ENCODE measurements at places on chromosomes 4 and X.

- no peak for DNase-seq
Observed at GRCh38 chrX:23900220-23900797, 7.4 kb downstream of the APOO start.

GRCh38 chr4:617644-618641 lies 7.4 kb upstream of the PDE6B start:
- DNase-seq: no peak

GRCh38 chr4:56684320-56685050 lies 3.4 kb upstream of the HOPX start:
- no peak for DNase-seq

GRCh38 chr4:25943805-25944204 lies 29.8 kb downstream of the SMIM20 start:
- DNase-seq: no peak

- no peak for DNase-seq
Observed at GRCh38 chr4:159269956-159270355, 167.1 kb downstream of the RAPGEF2 start.

DNA sequence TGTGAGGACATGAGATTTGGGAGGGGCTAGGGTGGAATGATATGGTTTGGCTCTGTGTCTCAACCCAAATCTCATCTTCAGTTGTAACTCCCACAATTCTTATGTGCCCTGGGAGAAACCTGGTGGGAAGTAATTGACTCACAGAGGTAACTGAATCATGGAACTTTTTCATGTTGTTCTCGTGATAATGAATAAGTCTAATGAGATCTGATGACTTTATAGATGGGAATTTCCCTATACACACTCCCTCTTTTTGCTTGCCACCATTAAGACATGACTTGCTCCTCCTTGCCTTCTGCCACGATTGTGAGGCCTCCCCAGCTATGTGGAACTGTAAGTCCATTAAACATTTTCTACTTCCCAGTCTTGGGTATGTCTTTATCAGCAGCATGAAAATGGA lies 253.2 kb upstream of the GK2 start:
- DNase-seq: no peak

- DNase-seq: no peak
Observed at GRCh38 chr4:158170691-158171561, 1.9 kb downstream of the GASK1B start.

DNA sequence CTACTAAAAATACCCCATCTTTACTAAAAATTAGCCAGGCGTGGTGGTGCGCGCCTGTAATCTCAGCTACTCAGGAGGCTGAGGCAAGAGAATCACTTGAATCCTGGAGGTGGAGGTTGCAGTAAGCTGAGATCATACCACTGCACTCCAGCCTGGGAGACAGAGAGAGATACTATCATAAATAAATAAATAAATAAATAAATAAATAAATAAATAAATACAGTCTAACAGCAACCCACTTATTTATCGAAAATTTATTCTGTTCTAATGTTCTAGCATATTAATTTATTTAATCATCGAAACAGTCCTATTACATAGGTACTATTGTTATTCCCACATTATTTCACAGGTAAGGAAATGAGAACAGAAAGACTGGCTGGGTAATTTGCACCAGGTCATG lies 18.2 kb upstream of the TXK start:
- no peak for DNase-seq

- DNase-seq: no peak
Observed at GRCh38 chr4:88027611-88028608, 20.5 kb downstream of the PKD2 start.

- DNase-seq: no peak
Observed at GRCh38 chr4:25950461-25951389, 36.7 kb downstream of the SMIM20 start.

GRCh38 chr4:56317749-56318148 lies 69.5 kb downstream of the AASDH start:
- no peak for DNase-seq

GRCh38 chrX:129823522-129823921 lies 20.2 kb downstream of the ZDHHC9 start:
- DNase-seq: no peak

DNA sequence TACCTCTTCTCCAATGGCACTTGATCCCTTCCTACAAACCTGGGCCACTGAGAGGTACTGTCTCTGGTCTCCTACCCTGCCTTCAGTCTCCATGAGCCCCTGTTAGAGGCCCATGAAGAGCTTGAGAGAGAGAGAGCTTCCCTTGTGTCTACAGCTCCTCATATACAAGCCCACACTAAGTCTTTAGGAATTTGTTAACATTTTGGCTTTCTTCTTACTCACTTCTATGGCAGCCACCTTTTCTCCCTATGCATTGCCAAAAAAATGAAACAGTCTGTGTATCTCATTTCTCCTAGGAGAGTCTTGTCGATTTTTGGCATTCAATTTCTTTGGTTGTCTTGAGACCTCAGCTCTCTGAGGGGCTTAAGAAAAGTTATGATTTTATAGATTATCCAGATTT lies 90.9 kb upstream of the LNX1 start:
- no peak for DNase-seq

GRCh38 chr4:20383969-20384368 lies 132.3 kb downstream of the SLIT2 start:
- no peak for DNase-seq

DNA sequence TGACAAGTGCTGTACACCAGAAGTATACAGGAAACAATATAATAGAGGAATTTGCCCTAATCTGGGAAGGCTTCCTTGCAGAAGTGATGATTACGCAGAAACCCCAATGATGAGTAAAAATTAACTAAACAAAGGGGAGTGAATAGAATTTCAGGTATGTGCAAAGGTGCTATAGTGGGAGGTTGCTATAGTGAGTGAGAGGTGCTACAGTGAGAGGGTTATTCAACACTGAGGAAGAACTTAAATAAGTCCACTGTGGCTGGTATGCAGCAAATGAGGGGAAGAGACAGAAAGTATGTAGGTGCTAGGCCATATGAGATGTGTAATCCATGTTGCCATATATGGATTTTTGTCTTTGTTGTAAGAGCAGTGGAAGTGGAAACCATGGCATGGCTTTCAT lies 69.5 kb downstream of the TRIM2 start:
- no peak for DNase-seq

GRCh38 chr4:161991811-161992210 lies 172.0 kb downstream of the FSTL5 start:
- no peak for DNase-seq

DNA sequence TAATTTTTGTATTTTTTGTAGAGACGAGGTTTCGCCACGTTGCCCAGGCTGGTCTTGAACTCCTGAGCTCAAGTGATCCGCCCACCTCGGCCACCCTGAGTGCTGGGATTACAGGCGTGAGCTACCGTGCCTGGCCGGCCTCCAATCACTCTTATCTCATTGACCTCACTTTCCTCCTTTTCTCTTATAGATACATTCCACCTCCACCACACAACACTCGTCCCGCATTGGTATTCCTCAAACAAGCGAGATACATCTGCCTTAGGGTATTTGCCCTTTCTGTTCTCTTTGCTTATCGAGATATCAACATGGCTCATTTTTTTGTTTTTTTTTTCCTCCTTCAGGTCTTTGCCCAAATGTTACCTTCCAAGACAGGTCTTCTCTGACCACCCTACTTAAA lies 1.8 kb upstream of the PRPS1 start:
- no peak for DNase-seq

- DNase-seq: no peak
Observed at GRCh38 chrX:110722135-110722534, 73.5 kb downstream of the CHRDL1 start.

- no peak for DNase-seq
Observed at GRCh38 chrX:128436397-128437103, 384.3 kb upstream of the ACTRT1 start.

DNA sequence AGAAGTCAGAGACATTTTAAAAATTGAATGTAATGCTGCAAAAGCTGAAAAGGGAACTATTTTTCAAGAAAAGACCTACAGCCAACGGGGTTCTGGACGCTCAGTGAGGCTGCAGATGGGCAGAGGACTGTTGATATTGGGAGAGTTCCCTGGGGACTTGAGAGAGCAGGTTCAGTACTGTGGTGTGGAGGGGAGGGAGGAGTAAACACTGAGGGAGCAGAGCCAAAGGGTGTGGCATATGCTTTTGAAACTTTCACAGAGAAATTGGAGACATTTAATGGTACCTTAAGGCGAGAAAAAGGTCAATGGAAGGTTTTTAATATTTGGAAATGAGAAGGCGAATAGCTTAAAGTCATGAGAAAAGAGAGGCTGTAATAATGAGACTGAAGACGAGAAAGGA lies 62.2 kb upstream of the GPM6A start:
- DNase-seq: no peak

DNA sequence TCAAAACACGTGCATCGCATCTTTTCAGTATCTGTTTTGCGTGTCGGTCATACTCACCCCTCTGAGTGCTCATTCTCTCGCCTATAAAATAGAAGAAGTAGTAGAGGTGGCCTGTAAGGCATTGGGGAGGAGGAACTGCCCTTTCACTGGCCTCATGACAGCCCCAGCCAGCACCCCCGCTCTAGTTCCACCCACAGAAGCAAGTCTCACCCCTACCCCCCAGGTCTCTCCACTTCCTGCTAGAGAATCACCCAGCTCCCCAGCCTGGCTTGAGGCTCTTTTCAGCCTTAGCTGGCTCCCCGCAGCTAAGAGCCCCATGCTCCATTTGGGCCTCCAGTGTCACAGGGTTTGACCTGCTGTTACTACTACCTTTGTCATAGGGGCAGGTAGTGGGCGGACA lies 11.8 kb downstream of the HDAC6 start:
- no peak for DNase-seq

DNA sequence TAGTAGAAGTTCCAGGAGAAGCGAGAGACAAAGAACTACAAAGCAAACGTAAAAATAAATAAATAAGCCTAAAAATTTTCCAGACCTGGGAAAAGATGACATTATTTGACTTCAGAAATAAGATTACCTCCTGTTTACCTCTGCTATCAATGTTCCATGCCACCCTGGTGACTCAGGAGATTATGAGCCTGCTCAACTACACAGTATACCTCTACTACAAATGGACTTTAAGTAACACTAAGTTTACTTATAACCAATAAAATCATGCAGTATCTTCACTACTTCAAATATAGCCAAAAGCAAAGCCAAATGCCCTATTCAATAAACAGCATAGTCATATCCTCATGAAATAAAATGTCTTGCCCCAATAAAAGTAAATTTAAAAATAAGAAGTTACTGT lies 105.4 kb downstream of the CYLC1 start:
- no peak for DNase-seq

- no peak for DNase-seq
Observed at GRCh38 chr4:26464420-26465095, 25.7 kb downstream of the CCKAR start.

DNA sequence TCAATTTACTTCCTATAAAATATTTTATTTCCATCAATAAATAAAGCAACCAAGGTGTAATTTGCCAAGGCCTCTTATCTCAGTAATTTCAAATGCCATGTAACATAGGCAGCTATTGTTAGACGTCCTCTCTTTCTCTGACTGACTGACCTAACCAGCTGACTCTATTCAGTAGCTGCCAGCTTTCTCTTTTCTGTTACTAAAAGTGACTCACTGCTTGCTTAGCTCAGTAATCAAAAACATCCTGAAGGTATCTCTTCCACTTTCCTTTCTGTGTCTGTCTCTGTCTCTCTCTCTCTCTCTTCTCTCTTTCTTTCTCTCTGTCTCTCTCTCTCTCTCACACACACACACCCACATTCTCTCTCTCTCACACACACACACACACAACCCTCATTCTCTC lies 134.2 kb downstream of the SPOCK3 start:
- no peak for DNase-seq

GRCh38 chr4:40395908-40396793 lies 61.0 kb downstream of the CHRNA9 start:
- no peak for DNase-seq

DNA sequence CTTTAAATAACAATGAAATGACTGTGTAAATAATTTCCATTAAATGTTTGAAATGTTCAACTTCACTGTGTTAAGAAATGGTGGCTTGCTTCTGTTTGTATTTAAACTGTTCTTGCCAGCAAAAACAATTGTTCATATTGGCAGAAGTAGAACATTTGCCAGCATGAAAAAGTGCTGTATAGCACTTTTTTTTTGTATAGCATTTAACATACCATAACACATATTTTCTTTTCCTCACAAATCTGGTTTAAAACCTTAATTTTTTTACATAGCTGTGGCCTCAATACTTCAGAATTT lies 94.1 kb downstream of the COX18 start:
- DNase-seq: no peak

GRCh38 chr4:108884596-108884995 lies 121.7 kb upstream of the ETNPPL start:
- no peak for DNase-seq

DNA sequence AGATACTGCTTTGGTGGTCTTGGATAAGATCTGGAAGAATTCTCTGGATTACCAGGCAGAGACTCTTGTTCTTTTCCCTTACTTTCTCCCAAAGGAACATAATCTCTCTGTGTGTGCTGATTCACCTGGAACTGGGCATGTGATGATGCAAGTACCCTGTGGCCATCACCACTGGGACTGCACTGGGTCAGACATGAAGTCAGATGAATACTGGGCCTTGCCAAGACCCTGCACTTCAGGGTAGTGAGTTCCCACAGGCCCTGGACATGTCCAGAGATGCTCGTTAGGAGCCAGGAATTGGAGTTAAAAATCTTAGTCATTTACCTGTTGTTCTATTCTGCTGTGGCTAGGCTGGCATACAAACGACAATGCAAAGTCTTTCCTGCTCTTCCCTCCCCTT lies 290.1 kb upstream of the BMP3 start:
- no peak for DNase-seq

- DNase-seq: no peak
Observed at GRCh38 chr4:3745886-3746656, 20.1 kb upstream of the ADRA2C start.

DNA sequence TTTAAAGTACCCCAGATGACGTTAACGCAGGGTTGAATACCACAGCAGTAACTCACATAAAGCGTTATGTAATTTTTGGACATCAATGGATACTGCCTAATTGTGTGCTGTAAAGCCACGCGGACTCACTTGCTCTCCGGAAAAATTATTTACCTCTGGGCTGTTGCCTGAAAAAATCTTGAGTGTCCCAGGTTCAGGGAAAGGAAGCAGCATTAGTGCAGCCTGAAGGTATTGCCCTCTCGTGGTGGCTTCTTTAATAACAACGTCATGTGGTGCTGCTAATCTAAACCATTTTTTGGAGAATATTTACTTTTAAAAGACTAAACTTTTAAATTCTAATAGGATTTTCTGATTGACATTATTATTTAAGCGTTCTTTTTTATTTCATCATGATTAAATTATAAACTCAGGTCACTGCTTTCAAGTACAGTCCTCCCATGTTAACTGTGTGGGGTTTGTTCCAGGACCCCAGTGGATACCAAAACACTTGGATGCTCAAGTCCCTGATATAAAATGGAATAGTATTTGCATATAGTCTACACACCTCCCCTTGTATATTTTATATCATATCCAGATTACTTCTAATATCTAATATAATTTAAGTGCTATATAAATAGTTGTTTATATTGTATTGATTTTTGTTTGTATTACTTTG lies 384.8 kb downstream of the FAM133A start:
- DNase-seq: no peak

DNA sequence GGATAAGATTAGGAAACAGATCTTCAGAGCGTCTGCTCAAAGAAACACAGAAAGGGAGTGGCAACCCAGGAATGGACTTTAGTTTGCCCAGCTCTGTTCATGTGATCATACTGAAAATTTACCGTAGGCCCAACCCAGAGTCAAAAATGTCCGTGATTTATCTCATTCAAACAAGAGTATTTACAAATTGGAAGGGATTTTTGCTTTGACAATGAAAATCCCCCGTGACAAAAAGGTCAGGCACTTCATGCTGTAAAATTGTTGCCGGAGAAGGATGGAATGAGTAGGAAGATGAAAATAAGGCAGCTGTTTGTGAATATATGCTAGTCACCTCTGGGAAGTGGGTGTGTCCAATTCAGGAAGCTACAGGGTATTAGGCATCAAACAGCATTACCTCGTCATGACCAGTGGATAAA lies 1.2 kb downstream of the SULT1B1 start:
- no peak for DNase-seq

Measured in stimulated activated CD4-positive, alpha-beta T cell treated with anti-CD3 and anti-CD28 coated beads, TNF-alpha, amount 100 ng/mL, for 1 hour (primary cell).